SK-N-SH (cell line): ENCODE measurements at places on chromosomes 7 and 10.

- DNase-seq: no peak
These were observed 4.8 kb upstream of the TAF3 start for GRCh38 chr10:7813481-7813880.

GRCh38 chr10:5553400-5554170 lies 28.8 kb downstream of the CALML3 start:
- no peak for DNase-seq

DNA sequence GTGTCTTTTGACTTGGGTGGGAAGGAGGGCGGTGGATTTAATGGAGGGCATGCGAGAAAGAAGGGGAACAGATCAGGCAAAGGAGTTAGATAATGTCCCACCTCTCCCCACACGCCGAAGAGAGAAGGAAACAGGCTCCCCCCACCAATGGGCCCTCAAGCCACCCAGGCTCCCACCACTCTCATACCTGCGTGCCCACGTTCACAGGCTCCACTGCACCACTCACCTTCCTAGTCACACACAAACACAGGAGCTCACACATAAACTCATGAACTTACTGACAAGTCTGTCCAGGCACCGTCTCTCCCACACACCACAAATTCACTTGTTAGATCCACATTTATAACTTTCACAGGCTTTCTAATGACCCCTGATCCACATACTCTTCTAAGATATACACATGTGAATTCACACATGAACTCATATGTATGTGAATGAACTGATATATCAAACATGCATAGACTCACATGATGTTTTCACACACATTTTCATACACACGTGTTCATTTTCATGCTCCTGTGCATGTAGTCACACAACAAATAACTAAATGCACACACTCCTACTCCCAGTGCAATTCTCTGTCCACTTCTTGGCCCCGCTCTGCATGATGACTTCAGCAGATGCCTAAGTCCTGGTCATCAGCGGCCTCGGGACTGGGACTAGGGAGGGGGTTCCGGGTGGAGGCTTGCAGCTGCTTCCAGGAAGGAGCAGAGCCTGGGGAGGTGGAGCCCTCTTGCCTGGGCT lies 1.5 kb downstream of the LZTS2 start:
- DNase-seq: peak; percentile 68

GRCh38 chr10:74097776-74098175 lies 52.9 kb downstream of the AP3M1 start:
- no peak for DNase-seq

- DNase-seq: no peak
These were observed 20.9 kb downstream of the INSYN2A start for GRCh38 chr10:127175357-127176110.
